ENCODE measurements at places on chromosomes 12 and 14.

GRCh38 chr12:121628536-121628935 lies 2.2 kb downstream of the ORAI1 start:
- no peak for DNase-seq

- no peak for DNase-seq
Observed at GRCh38 chr12:56198836-56199235, 9.6 kb upstream of the SMARCC2 start.

- DNase-seq = no peak
Observed at GRCh38 chr12:45674181-45674977, 55.1 kb upstream of the ARID2 start.

GRCh38 chr12:91441993-91442952 lies 259.7 kb upstream of the DCN start:
- DNase-seq = no peak

DNA sequence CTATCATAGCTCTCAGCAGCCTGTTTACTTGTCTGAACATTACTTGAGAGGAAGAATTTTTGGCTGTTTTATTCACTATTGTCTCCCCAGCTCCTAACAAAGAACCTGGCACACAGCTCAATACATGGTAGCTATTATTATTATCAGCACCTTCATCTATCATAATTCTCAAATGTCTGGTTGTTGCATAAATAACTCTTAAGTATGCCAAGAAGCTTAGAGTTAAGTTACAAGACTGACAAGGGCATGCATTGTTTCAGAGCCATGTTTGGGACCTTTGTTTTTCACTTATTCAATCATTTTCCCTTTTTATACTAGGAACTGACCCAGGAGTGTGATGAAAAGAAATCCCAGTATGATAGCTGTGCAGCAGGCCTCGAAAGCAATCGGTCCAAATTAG lies 77.5 kb upstream of the ATP2A2 start:
- no peak for DNase-seq

- DNase-seq = no peak
Observed at GRCh38 chr12:55724226-55724939, 4.2 kb downstream of the RDH5 start.

DNA sequence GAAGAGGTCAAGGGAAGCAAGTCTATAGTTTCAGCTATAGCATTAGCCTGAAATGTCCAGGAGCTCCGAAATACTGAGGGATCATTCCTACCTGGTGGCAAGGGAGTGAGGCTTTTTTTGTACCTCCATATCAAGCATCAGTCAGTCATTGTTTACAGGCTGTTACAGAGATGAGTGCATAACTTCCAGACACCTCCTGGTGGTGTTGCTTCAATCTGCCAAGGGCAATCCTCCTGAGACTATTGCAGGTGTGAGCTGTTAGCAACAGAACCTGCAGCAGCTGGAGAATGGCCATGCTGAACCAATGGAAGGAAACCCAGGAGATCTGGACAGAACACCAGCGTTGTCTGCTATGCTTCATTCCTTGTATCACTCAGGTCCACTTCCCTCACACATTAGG lies 80.0 kb upstream of the SLC8A3 start:
- no peak for DNase-seq

Data from occipital lobe (tissue), 3 donors.